ENCODE measurements at places on chromosomes 5 and 9.
A peak's percentile ranks its signal among the peaks of the same experiment; 100 is the strongest.

- no peaks in the 10 kb centered on the region for H3K27me3 ChIP-seq
- no peak for DNase-seq
- no peaks in the 10 kb centered on the region for H3K4me1 ChIP-seq
- no peaks in the 10 kb centered on the region for H3K36me3 ChIP-seq
- no peak overlapping the region for H3K4me3 ChIP-seq
Observed at GRCh38 chr5:98096155-98096554, 677.3 kb upstream of the RGMB start.

DNA sequence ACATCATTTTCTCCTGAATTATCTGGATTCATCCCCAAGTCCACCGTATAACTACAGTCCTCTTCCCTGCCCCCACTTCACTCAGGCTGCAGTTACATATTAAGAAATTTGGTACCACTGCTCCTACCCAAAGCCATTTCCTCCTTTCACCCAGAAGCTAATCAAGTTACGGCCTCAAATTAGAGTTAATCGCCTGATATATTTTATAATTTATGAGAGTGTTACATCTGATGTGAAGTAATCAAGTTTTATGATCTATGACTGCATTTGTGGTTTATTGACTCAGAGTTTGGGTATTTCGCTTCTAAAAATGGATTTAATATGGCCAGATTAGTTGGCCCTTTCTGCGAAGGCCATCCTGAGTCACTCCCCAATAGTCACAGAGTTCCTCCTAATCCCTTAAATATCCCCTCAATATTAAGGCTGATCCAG, 223.6 kb upstream of the KIF2A start:
- no peaks in the 10 kb centered on the region for H3K36me3 ChIP-seq
- H3K4me1 ChIP-seq: peaks cover 4% of the 10 kb centered on the region
- peaks cover 3% of the 10 kb centered on the region for H3K27me3 ChIP-seq

- H3K27me3 ChIP-seq: peaks cover 2% of the 10 kb centered on the region
- no peak overlapping the region for H3K4me3 ChIP-seq
- H3K27ac ChIP-seq: no peak overlapping the region
- no peaks in the 10 kb centered on the region for H3K4me1 ChIP-seq
Observed at GRCh38 chr5:137215261-137215660, 283.9 kb downstream of the SPOCK1 start.

DNA sequence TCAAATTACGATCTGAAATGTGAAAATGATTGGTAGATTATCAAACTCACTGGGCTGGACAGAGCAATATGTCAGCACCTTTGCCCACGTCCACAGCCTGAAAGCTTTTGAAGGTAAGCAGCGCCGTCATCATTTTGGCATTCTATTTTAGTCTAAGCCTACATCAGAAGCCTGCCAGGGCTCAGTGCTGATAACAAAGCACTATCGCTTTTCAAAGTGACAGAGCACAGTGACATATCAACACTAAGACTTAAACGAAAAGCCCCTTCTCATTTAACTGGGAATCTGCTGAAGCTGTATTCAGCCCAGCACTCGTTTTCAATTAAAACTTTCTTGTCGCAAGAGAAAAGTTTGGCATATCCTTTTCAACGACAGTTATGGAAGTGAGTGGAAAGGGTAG, 1076.3 kb downstream of the PTPRD start:
- H3K36me3 ChIP-seq: no peaks in the 10 kb centered on the region
- no peak overlapping the region for H3K4me3 ChIP-seq
- H3K4me1 ChIP-seq: no peaks in the 10 kb centered on the region
- no peaks in the 10 kb centered on the region for H3K27me3 ChIP-seq
- no peak overlapping the region for H3K27ac ChIP-seq

DNA sequence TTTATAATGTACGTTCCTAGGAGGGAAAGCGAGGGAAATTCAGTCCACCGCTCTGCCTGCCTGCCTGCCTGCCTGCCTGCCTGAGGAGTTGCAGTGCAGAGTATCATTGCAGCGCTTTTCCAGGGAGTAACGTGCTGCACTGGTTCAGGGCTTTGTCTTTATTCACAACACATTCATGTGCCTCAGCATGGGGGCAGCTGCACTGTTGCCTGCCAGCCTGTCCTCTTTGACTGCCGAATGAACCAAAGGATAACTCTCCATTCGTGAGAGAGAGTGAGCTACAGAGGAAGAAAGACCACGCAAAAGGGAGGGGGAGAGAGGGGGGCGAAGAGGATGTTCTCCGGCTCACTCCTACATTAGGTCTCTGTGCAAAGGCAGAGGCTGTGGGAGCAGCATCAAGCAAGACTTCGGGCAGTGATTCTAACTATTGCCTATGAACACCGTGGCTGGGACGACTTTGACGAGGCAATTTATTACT, 791.2 kb downstream of the MAT2B start:
- H3K4me1 ChIP-seq: no peaks in the 10 kb centered on the region
- H3K27ac ChIP-seq: no peak overlapping the region
- no peaks in the 10 kb centered on the region for H3K27me3 ChIP-seq
- DNase-seq: no peak
- no peak overlapping the region for H3K4me3 ChIP-seq
- no peaks in the 10 kb centered on the region for H3K36me3 ChIP-seq

GRCh38 chr5:2196989-2197619, 314.4 kb upstream of the IRX4 start:
- DNase-seq: no peak
- no peaks in the 10 kb centered on the region for H3K27me3 ChIP-seq
- H3K36me3 ChIP-seq: no peaks in the 10 kb centered on the region
- no peak overlapping the region for H3K4me3 ChIP-seq
- no peaks in the 10 kb centered on the region for H3K4me1 ChIP-seq

- no peak for DNase-seq
- no peak overlapping the region for H3K27ac ChIP-seq
- H3K4me3 ChIP-seq: no peak overlapping the region
- no peaks in the 10 kb centered on the region for H3K36me3 ChIP-seq
Observed at GRCh38 chr9:116280529-116280928, 126.9 kb downstream of the PAPPA start.

GRCh38 chr9:129669141-129669718, 3.8 kb downstream of the PRRX2 start:
- no peaks in the 10 kb centered on the region for H3K36me3 ChIP-seq
- DNase-seq: peak; percentile 16

DNA sequence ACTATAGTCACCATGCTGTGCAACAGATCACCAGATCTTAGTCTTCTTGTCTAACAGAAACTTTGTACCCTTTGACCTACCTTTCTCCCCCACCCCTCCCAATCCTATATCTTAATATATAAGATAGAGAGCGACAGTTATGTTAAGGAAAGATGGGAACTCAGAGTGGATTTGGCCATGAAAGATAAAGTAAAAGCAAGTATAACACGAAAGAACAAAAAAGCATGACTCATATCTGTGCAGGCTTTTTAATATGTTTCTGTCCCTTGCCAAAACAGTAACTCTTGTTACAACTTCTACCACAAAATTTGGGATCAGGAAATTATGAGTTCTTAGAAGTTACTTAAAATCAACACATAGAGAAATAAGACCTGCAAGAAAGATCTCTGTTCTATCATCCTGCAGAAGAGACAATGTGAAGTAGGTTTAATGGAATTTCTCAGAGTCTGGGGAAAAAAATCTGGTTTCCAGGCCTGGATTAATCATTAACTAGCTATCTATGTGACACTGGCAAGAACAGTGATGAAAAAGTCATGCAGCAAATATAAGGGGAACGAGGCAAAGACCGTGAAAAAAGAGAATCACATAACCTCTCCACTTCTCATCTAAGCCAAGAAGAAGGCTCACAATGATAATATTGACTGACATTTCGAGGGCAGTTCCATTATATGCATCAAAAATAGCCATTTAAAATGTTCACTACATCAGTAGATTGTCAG, 18.6 kb downstream of the BAAT start:
- H3K27ac ChIP-seq: no peak overlapping the region
- H3K4me3 ChIP-seq: no peak overlapping the region
- no peak for DNase-seq
- peaks cover 2% of the 10 kb centered on the region for H3K27me3 ChIP-seq
- H3K4me1 ChIP-seq: no peaks in the 10 kb centered on the region
- no peaks in the 10 kb centered on the region for H3K36me3 ChIP-seq

DNA sequence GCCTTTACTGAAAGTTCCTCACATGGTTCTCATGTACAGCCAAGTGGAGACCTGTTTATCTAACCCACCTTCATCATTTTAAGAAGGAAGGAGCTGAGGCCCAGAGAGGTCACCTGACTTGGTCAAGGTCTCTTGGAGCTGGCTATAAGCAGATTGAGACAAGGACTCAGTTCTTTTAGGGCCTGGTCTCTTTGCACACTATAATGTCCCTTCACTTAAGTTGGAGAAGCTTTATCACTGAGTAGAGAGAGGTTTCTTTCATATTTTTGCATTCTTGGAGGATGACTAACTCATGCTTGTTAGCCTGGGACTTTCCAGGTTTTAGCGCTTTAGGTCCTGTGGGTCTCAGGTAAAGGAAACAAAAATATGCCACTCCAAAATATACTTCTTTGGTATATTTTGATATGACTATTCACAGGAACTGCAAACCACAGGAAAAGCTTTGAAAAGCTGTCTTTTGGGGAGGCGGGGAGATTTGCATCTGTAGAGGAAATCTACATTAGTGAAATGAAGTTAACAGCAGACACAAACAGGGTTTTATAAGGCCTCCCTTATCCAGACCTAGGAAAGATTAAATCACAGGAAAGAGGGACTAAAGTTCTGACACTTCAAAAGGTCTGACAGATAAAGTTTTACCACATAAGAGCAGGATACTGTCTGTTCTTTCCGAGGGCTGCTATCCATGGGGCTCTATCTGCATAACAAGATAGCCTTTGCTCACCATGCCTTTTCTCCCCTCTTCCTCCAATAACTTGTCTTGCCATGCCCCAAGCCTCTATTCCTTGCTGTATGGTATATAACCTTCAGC, 95.8 kb upstream of the ANKRD55 start:
- peak overlapping the region; percentile 93 for H3K27ac ChIP-seq
- DNase-seq: no peak
- peak overlapping the region; percentile 55 for H3K4me3 ChIP-seq
- peaks cover 71% of the 10 kb centered on the region for H3K4me1 ChIP-seq
- peaks cover 7% of the 10 kb centered on the region for H3K36me3 ChIP-seq

DNA sequence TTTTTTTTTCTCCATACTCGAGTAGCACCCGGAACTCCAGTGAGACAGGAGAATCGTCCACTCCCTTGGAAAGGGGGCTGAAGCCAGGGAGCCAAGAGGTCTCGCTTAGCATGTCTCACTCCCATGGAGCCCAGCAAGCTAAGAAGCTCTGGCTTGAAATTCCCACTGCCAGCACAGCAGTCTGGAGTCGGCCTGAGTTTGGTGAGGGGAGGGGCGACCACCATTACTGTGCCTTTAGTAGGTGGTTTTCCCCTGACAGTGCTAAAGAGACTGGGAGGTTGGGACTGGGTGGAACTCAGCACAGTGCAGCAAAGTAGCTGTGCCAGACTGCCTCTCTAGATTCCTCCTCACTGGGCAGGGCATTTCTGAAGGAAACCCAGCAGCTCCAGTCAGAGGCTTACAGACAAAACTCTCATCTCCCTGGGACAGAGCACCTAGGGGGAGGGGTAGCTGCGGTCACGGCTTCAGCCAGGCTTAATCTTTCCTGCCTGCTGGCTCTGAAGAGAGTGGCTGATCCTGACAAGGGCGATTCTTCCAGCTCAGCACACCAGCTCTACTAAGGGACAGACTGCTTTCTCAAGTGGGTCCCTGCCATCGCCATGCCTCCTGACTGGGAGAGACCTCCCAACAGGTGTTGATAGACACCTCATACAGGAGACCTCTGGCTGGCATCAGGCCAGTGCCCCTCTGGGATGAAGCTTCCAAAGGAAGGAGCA, 414.5 kb upstream of the ZNF608 start:
- H3K27me3 ChIP-seq: peaks cover 2% of the 10 kb centered on the region
- H3K36me3 ChIP-seq: no peaks in the 10 kb centered on the region
- no peak for DNase-seq
- no peaks in the 10 kb centered on the region for H3K4me1 ChIP-seq
- H3K27ac ChIP-seq: no peak overlapping the region
- H3K4me3 ChIP-seq: no peak overlapping the region

DNA sequence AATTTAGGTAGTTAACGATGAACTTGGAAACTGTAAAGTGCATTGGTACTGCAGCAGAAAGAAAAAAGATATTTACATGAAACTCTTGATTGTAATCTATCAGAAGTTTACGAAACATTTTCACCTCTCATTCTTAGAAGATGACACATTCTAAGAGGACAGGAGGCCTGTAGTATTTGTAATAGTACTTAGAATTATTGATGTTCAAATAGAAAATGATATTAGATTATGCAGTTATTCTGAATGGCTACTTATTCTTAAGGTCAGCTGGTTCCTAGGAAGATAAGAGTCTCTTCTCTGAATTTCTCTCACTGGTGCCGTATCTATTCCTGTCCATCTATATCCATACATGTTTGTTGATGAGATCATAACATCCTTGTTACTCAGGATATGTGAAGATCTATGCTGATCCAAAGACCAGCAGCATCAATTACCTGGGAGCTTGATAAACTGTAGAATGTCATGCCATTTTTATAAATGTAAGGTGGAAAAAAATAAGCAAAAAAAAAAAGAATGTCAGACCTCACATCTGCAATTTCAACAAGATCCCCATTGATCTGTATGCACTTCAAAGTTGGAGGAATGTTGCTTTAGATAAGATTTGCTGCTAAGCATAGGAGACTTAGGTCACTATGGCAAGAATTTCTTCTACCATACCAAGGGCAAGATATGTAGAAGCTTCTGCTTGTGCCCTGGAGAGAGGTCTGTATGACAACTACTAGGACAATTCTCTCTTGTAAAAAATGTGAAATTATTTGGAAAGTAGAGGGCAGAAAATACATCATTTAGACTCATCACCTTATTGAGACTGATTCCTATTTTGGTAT, 42.4 kb upstream of the RICTOR start:
- H3K27me3 ChIP-seq: no peaks in the 10 kb centered on the region
- no peak overlapping the region for H3K4me3 ChIP-seq
- H3K4me1 ChIP-seq: peaks cover 55% of the 10 kb centered on the region
- DNase-seq: no peak
- peaks cover 23% of the 10 kb centered on the region for H3K36me3 ChIP-seq

DNA sequence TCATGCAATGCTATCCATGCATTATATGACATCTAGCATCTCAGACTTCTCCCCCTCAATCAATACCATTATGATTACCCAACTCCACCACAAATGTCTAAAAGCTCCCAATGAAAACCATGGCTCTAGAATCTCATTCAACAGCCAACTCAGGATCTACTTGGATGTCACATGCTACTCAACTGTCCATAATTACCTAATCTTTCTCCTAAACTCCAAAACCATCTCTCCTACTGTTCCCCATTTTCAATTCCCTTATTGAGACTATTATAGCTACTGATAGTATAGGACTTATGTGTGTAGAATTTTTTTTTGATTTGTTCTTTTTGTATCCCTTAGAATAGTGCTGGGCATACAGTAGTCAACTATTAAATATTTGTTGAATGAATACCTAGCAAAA, 8.2 kb upstream of the STRBP start:
- peaks cover 1% of the 10 kb centered on the region for H3K27me3 ChIP-seq
- H3K27ac ChIP-seq: no peak overlapping the region
- DNase-seq: no peak
- peaks cover 24% of the 10 kb centered on the region for H3K4me1 ChIP-seq
- H3K4me3 ChIP-seq: no peak overlapping the region

DNA sequence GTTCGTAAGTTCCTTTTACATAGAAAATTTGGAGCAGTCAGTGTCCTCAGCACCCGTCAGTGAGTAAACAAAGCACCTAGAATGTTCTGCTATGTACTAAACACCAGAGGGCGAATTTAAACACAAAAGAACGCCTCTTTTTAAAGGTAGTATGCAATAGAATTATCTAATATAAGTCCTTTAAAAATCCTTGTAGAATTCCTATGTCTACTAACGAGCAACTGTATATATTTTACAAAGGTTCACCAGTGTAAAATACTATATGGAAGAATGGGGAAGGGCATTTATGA, 499 bp upstream of the TMEM232 start:
- H3K36me3 ChIP-seq: no peaks in the 10 kb centered on the region
- peaks cover 5% of the 10 kb centered on the region for H3K27me3 ChIP-seq
- no peak for DNase-seq

Measured in activated naive CD8-positive, alpha-beta T cell treated with anti-CD3 and anti-CD28 coated beads, Interleukin-2, amount 50 U/mL, for 24 hours (primary cell).